A549 treated with CpdA at 1 μM for 4 hours (cell line): ENCODE measurements at places on chromosomes 6 and 20. TPM values are rescaled to one million over a fixed set of nuclear protein-coding genes. Genes with fewer than 3 reads are reported as not detected.

Gene OLIG3
- total RNA-seq = not detected in 5 replicates

Gene IRAK1BP1
- 0.61 to 0.76 TPM (median 0.71 TPM) in 5 replicates for total RNA-seq

Gene MMP24
- total RNA-seq = 15.8 to 20.6 TPM (median 18.5 TPM) in 5 replicates

Gene HIVEP2
- total RNA-seq = 2.5 to 5.0 TPM (median 4.1 TPM) in 5 replicates
